ENCODE measurements at places on chromosomes 4 and X. TPM values are rescaled to one million over a fixed set of nuclear protein-coding genes. Genes with fewer than 3 reads are reported as not detected.

Gene STK32B
- total RNA-seq: 1.7 TPM

Gene PITX2
- total RNA-seq: not detected

Gene TRPC3
- 0.15 TPM for total RNA-seq

Gene ANK2
- 100 TPM for total RNA-seq

Gene SLC10A3
- total RNA-seq: 36.1 TPM

Gene IBSP
- not detected for total RNA-seq

Gene MAGEA1
- not detected for total RNA-seq

Gene EXOC1L
- total RNA-seq: not detected

Gene BEX2
- not detected for total RNA-seq

Gene PI4K2B
- total RNA-seq: 14.7 TPM

Gene CLDN34
- not detected for total RNA-seq

Gene CLOCK
- 11.7 TPM for total RNA-seq

Gene AMTN
- not detected for total RNA-seq

Gene BCOR
- 9.3 TPM for total RNA-seq
